Skeletal muscle cell (primary cell): ENCODE measurements at places on chromosomes 6 and 20.

GRCh38 chr6:126873351-126873750 lies 245.1 kb upstream of the RSPO3 start:
- DNase-seq = no peak

DNA sequence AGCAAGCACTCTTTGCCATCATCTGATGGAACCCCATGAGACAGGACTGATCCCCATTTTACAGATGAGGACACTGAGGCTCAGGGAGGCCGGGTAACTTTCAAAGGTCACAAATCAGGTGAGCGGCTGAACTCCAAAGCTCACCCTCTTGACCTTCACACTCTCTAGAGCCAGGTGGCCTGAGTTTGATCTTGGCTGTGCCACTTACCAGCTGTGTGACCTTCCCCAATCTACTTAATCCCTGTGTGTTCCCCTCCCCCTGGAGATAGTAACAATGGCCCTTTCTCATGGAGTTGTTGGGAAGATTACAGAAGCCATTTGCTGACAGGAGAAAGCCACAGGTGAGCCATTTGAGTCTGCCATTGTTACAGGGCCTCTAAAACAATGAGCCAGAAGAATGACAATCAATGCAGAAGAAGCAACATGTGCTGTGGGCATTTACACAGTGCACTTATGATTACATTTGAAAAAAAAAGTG lies 34.5 kb downstream of the BMP7 start:
- no peak for DNase-seq

DNA sequence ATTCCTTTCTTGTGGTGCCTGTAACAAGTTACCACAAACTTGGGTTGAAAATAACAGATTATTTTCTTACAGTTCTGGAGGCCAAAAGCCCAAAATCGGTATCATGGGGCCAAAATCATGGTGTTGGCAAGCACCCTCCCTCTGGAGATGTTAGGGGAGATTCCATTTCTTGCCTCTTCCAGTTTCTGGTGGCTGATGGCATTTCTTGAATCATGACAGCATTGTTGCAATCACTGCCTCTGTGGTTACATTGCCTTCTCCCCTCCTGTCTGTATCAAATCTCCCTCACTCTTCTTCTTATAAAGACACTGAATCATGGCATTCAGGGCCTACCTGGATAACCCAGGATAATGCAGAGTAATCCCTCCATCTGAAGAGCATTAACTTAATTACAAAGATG lies 17.9 kb upstream of the TENT5A start:
- DNase-seq = no peak

GRCh38 chr6:66605011-66605410 lies 898.0 kb upstream of the EYS start:
- DNase-seq = peak; percentile 9

DNA sequence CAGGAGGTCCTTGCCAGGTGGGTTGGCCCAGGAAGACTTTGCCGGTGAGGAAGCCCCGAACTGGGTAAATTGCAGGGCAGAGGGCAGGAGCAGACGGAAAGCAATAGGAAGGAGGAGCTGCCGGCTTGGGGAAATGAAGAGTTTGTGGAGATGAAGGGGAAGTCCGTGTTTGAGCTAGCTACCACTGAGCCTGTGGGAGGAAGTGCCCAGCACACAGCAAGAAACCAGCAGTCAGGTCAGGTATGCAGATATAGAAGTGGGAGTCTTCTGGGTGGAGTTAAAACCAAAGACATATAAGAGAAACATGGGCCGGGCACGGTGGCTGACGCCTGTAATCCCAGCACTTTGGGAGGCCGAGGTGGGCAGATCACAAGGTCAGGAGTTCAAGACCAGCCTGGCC lies 34.7 kb downstream of the CD24 start:
- no peak for DNase-seq

DNA sequence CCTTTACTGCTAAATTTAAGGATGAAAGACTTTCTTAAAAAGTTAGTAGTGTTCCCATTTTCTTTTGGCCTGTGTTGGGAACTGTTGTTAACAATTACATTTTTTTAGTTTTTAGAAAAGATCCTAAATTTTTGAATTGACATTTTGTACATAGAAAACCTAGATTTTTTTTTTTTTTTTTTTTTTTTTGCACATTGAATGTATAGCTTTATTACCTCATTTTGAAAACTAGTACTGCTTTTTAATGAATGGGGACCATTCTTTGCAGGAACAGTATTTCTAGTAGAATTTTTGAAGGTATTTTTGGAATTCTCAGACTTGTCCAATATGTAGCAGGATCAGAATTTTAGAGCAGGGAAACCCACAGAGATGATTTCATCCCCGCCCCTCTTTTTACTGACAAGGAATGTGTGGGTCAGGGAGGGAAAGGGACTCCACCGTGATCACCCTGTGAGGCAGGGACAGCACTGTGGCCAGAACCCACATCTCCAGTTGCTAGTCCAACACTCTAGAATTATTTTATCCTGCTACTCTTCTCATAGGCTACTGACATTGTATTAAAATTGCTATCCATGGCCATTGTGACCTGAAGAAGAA lies 154.4 kb upstream of the SUPT3H start:
- DNase-seq = no peak

DNA sequence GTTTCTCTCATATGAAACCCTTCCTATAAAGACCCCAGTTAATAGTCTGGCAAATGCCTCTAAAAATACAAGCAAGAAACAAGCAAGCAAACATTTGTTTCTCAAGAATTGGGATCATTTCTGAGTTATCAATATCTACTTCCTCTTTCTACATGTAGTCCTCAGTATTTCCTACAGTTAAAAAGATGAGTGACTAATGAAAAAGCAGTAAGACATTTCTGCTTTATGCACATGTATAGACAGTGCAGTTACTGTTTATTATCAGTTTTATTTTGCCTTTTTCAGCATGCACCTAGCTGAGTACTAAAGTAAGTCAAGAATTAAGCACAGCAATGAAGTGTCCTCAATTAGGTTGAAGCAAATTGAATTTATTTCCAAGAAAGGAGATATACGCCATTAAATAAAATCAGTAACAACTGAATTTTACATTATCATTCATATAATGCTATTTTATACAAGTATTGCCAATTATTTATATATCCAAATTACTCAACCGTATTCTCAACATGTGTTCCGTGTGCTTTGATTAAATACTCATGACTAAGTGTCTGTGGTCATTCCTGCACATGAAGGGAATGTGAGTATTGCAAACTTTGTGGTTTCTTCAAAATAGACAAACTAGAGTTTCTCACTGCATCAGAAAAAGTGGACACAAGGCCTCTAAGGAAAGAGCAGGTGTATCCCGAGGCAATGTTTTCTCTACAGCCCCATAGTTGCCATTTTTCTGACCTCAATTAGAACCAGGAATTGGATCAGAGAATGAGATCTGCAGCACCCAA lies 159.3 kb upstream of the MARCKS start:
- DNase-seq = peak; percentile 74

GRCh38 chr6:2434116-2434515 lies 188.7 kb upstream of the GMDS start:
- DNase-seq = no peak

- no peak for DNase-seq
Measured at GRCh38 chr20:21554985-21555384, 41.1 kb upstream of the NKX2-2 start.

GRCh38 chr6:113047932-113048331 lies 700.8 kb downstream of the RFPL4B start:
- DNase-seq = no peak

DNA sequence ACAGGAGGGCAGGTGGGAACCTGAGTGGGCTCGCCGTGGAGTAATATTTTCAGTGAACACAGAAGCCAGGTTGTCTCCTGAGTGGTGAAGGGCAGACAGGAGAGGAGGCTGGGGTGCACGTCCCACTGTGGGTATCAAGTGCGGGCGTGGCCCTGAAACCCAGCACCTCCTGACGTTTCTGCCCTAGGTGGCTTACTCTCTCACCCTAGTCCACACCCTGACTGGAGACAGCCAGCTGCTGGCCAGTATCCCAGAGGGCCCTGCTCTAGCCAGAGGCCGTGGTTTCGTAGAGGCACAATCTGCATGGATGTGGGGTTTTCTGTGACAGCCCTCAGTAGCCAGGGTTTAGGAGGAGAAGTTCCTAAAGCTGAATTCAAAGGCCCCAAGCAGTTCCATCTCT lies 86.7 kb downstream of the TRERF1 start:
- DNase-seq = no peak

DNA sequence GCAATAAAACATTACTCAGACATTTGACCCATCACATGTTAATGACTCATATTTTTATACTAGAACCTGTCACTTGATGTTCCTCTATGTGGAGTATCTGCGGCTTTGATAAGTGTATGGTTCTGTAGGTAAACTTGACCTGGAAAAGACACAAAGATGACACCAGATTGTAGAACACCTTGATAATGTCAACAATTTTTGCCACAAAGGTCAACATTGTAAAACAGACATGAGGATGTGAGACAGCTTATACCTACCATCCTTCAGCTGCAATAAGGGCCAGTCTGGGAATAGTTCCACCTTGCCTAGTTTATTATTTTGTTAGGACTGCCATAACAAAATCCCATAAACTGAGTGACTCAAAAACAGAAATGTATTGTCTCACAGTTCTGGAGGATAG lies 202.4 kb downstream of the LMBRD1 start:
- DNase-seq = no peak

- DNase-seq = peak; percentile 40
Measured at GRCh38 chr20:50366270-50367103, 143.7 kb upstream of the PTPN1 start.

DNA sequence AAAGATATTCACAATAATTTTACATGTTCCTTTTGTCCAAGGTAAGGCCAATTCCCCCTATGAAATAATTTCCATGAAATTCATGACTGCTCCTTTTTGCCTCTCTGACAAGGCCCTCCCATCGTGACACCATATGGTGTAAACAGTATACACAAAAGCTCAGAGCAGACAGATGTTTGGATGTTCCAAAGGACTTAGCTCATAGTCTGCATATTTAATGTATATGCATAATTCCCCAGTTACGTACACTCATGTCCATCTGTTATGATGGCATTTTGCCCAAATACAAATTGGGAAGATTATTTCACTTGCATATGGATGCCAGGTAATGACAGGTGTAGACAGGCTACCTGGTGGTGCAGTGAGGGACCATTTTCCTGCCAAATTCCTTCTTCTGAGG lies 376.5 kb downstream of the KHDRBS2 start:
- DNase-seq = no peak

DNA sequence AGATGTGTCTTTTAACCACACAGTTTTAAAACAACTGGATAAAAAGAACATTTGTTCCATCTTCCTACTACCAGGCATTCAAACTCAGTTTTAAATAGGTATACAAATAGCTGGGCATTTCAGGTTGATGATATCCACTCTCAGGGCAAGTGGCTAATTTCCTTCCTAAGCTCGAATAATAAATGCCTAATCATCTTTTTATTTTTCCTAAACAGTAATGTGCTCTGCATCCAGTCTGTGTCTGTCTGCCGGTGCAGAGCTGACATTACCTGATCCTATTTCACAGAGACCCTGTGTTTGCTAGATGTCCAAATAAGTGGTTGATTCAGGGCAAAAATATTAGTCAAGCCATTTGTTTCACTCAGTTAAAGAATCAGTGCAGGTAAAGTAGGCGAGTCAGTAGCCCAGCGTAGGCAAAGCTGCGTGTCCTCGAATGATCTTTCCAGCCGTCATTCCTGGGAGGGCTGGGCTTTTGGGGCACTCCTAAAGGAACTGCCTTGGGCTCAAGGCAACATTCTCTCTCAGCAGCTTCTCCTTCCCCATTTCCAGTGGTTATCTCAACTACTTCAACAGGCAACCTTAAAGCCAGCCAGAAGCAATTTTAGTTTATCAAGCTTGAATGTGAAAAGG lies 74.2 kb upstream of the BMP2 start:
- no peak for DNase-seq

DNA sequence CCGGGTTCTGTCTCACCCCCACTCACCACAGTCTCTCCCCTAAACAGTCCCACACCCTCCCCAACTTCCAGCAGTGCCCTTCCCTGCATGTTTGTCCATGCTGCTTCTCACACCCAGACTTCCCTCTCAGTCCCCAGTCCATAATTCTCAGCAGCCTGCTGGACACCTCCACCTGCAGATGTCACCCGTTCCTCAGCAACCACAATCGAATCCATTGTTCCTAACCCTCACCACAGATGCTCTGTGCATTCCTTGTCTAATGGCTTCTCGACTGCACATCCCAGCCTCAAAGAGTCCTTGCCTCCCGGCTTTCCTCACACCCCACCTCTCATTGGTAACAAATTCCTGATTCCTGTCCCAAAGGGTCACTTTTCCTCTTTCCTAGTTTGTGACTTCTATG lies 55.6 kb downstream of the GOPC start:
- DNase-seq = no peak

- no peak for DNase-seq
Measured at GRCh38 chr20:58646703-58647102, 4.4 kb upstream of the STX16 start.

- no peak for DNase-seq
Measured at GRCh38 chr20:17936761-17937732, 31.5 kb downstream of the SNX5 start.

GRCh38 chr6:44653761-44654218 lies 266.3 kb downstream of the CDC5L start:
- no peak for DNase-seq

- no peak for DNase-seq
Measured at GRCh38 chr20:57998981-57999464, 229.4 kb downstream of the ANKRD60 start.

- DNase-seq = no peak
Measured at GRCh38 chr6:167700199-167700598, 126.5 kb upstream of the AFDN start.

DNA sequence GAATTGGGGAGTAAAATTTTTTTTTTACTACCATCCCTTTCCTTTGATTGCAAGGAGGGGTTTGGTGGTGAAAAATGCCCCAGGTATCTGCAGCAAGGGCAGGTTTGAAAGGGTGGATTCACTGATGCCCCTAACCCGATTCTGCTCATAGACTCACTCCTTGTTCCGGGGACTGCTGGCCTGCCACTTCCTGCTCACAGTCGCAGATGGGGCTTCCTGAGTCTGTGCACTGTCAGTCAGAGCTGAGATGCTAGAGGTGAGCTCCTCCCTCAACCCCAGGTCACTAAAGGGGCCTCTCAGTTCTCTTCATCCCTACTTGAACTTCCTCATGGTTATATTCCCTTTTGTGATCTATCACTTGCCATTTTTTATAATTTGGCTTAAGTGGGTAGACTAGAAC lies 357.9 kb downstream of the FARS2 start:
- no peak for DNase-seq

GRCh38 chr6:148323344-148323743 lies 19.3 kb upstream of the SASH1 start:
- DNase-seq = no peak

DNA sequence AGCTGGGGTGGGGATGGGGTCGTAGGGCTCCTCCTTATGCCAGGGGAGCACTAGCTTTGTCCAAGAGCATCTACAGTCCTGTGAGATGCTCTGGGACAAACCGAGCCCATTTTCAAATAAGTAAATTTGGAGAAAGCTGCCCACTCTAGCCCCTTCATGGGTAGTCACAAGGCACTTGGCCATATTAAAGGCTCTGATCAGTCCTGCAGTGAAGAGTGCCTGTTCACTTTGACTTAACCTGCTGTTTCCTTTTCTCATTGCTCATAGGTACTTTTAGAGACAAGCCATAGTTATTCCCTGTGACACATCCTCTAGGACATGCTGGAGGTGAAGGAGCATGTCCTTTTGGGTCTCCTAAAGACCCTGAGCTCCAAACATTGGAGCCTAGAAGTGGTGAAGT lies 38.4 kb downstream of the FAM110A start:
- DNase-seq = no peak

- no peak for DNase-seq
Measured at GRCh38 chr6:21201187-21201586, 392.4 kb upstream of the SOX4 start.

- no peak for DNase-seq
Measured at GRCh38 chr20:6837730-6838129, 70.2 kb downstream of the BMP2 start.
